A549 treated with AZD2906 at 1 μM for 4 hours (cell line): ENCODE measurements at places on chromosomes 7 and 10. TPM values are rescaled to one million over a fixed set of nuclear protein-coding genes. Genes with fewer than 3 reads are reported as not detected.

FGL2 gene
- total RNA-seq: not detected in 5 replicates

NANOS1 gene
- 2.0 to 3.4 TPM (median 2.9 TPM) in 5 replicates for total RNA-seq

NXPH1 gene
- not detected in 5 replicates for total RNA-seq

ADAM8 gene
- 2.2 to 4.2 TPM (median 2.9 TPM) in 5 replicates for total RNA-seq

LRIT1 gene
- not detected in 5 replicates for total RNA-seq

SYT15B gene
- total RNA-seq: 3.1 to 4.0 TPM (median 3.6 TPM) in 5 replicates

NACAD gene
- 0.20 to 0.50 TPM (median 0.32 TPM) in 5 replicates for total RNA-seq

ABCB4 gene
- 0.10 TPM in 1 of 5 replicates, not detected in the others for total RNA-seq

AKR1C4 gene
- total RNA-seq: 0.13 to 0.49 TPM (median 0.36 TPM) in 5 replicates

HOGA1 gene
- 2.7 to 3.4 TPM (median 2.9 TPM) in 5 replicates for total RNA-seq

WASL gene
- total RNA-seq: 18.8 to 24.6 TPM (median 22.5 TPM) in 5 replicates

AKR1C1 gene
- 467 to 583 TPM (median 558 TPM) in 5 replicates for total RNA-seq

TAS2R4 gene
- 0.05 to 0.17 TPM (median 0.11 TPM) in 5 replicates for total RNA-seq

TMEM229A gene
- not detected in 5 replicates for total RNA-seq

GNB2 gene
- 181 to 270 TPM (median 268 TPM) in 5 replicates for total RNA-seq
